Testis (tissue), 5 donors: ENCODE measurements at places on chromosomes 6 and 20. TPM values are rescaled to one million over a fixed set of nuclear protein-coding genes. Genes with fewer than 3 reads are reported as not detected.

The NCOA7 gene
- 26.7 TPM for total RNA-seq

DNA sequence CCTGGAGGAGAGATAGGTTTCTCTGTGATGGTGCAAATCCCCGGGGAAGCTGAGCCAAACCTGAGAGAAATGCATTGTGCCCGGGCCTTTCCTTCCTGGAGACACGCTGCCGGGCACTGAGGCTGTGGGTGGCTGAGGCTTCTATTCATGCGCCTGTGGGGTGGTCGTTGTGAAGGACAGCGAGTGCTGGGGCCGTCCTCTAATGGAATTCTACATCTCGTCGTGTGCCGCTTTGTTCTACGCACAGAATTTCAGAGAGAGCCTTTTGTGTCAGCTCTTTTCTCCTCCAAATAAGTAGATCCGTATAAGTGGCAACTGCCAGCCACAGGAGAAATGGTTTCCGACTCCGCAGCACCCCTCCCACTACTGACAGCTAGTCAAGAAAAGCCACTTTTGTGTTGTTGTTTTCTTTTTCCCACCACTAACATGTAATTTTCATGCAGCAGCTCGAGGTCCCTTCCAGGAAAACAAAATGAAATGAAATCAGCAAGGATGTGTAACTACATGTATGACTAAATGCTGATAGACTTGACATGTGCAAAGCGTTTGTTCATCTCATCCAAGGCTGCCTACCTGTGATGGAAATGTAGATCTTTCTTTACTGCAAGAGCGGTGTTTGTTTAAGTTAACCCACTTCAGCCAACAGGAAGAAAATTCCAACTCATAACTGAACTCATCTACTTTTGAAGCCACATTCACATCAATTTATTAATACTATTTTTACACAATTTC is 26.4 kb upstream of the PXDC1 start:
- no peak for DNase-seq

- DNase-seq = no peak
Observed at GRCh38 chr6:35203680-35204079, 10.1 kb upstream of the SCUBE3 start.

- DNase-seq = no peak
Observed at GRCh38 chr6:141174932-141175331, 957.8 kb upstream of the GJE1 start.

DNA sequence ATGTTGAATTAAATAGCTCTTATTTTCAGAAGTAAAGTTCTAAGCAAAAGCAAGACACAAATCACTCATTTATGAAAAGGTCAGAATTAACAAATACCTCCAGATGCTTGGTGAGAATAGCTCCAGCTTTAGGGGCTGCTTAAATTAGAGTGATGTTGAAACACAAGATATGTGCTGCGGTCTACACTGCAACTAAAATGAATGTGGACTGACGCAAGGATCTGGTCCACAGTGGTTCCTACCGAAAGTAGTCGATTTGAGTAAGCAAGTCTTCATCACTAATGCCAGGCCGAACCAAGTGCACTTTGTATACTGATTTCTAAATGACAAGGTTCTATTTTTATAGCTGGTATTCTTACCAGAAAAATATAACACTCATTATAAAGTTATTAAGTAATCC is 96.3 kb downstream of the PRDM1 start:
- DNase-seq = no peak
